ENCODE measurements at places on chromosomes 7 and 10.

DNA sequence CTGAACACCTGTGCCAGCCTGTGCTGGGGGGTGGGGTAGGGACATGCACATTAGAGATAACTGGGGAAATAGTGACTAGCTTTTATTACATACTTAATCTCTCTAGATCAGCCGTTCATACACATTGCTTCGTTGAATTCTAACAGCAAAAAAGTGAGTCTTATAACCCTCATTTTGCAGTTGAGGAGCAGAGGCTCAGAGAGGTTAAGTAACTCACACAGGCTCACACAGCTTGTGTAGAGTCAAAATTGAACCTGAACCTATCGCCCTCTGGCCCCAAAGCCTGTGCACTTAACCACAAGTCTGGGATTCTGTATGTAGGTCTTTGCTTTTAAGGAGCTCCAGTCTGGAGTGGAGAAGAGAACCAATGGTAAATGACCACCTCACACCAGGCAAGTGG, 59.9 kb downstream of the CDH23 start:
- DNase-seq: no peak

DNA sequence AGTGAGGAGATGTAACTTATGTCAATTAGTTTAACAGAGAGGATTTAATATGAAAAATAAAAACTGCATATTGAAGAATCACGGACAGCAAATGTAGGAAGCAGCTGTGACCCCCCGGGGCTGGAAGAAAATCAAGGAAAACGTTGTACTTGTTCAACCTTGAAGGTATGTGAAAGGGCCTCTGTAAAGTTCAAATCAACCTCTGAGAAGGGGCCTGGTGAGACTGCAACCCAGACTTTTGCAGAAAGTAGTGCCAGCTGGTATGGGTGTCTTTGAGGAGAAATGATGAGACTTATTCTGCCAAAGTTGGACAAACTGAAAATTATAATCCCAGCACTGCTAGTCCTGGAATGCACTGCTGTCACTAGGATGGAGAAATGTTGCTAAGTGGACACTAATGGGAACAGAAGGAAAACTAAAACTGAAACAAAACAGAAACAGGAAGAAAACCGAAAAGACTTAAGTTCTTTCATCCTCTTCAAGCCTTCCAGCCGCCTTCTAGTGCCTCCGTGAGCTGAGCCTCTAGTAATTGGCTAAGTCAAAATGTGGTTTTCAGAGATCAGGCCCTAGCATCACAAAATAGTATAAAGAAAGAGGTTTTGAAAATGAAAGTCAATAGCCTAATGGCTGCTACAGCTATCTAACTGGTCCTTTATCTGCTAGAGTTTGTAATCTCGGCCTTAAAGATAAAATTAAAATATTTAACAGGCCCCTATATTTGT, 253.7 kb upstream of the SORCS1 start:
- no peak for DNase-seq

GRCh38 chr7:92797284-92797683, 39.1 kb downstream of the CDK6 start:
- DNase-seq: no peak

DNA sequence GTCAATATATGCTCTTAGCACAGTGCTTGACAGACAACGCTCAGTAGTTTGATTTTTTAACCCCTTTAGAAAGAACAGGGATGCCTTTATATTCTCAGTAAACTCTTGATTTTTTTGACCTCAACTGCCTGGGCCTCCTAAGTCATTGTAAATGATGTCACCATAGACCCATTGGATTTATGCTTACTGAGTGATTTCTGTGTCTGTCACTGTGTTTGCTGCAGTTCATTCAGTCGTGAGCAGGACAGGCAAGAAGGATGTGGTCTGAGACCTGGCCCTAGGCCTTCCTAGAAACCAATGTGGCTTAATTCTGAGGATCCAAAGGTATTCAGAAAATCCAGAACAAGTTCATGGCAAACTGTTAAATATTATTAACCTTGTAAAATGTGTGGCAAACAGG, 868.1 kb downstream of the XPNPEP1 start:
- no peak for DNase-seq

DNA sequence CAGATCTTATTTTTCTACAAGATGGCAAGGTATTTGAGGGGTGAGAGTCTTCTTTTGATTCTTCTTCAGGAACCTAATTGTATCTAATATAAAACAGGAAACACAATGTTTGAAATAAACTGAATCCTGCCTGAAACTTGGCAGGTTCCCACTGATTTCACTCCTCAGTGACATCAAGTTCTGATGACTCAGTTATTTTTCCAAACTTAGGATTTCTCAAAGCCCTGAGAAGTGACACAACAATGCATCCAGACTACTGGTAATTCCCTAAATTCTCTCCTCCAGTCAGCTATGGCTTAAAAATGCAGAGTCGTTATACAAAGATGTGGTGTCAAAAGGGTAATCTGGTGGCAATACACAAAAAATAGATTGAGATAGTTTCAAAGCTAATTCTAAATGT, 80.9 kb downstream of the ABLIM1 start:
- DNase-seq: no peak

DNA sequence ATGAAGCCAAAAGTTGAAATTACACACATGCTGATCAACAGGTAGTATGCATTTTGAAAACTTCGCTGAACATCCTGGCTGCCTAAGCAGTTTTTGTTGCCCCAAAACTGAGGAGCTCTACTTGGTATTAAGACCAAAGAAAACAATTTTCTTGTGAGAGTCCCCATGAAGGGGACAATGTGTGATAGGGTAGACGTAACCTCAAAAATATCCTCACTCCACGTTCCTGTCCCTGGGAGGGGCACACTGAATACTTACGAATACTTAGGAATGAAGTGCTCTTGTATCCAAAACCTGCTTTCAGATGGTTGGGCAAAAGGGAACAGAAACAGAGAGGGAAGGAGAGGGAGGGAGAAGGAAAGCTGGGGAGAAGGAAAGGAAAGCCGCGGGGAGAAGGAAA, 24.7 kb downstream of the CCDC6 start:
- DNase-seq: no peak

GRCh38 chr7:73623798-73624668, at the start of gene MLXIPL:
Gene MLXIPL (minus strand): TSS chr7:73624522. CDS start chr7:73624492, 30 bp downstream.
- DNase-seq: peak; percentile 77

DNA sequence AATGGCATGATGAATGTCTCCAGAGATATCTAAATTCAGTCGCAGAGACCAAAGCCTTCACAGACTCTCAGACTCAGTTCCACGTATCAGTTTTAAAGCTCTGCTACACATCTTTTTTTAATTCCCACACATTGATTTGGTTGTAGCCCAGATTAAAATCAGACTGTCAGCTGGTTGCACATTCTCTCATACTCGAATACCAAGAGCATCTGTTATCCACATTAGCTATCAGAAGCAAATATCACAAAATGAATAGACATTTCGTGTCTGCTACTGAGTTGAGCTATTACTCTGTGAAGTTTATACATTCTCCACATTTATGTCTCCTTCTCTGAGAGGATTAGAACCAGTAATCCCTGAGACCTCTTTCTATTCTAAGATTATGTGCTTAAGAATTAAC, 229.2 kb downstream of the GPAM start:
- DNase-seq: no peak

DNA sequence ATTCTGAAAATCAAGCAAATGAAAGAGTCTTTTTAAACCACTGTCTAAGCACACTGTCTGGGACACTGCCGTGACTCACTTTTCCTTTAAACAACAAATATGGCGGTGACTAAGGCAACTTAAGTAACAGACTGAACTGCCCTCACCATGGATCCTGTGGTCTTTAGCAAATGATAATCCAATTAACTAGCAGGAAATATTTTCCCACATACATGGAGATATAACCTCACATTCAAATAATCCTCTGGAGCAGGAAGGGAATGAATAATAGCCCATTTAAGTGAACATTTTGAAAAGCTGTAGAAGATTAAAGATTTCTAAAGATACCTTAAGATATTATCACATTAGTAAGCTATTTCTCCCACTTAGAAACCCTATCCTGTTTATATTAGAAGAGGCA, 40.3 kb upstream of the LRRC17 start:
- no peak for DNase-seq

Data from tongue (tissue), 3 donors.